Hepatic stellate cell (primary cell): ENCODE measurements at places on chromosomes 5 and 9.

GRCh38 chr5:89847743-89848142 is 561.8 kb downstream of the CETN3 start:
- no peak for DNase-seq

GRCh38 chr5:163596608-163597315 is 91.3 kb downstream of the MAT2B start:
- no peak for DNase-seq

DNA sequence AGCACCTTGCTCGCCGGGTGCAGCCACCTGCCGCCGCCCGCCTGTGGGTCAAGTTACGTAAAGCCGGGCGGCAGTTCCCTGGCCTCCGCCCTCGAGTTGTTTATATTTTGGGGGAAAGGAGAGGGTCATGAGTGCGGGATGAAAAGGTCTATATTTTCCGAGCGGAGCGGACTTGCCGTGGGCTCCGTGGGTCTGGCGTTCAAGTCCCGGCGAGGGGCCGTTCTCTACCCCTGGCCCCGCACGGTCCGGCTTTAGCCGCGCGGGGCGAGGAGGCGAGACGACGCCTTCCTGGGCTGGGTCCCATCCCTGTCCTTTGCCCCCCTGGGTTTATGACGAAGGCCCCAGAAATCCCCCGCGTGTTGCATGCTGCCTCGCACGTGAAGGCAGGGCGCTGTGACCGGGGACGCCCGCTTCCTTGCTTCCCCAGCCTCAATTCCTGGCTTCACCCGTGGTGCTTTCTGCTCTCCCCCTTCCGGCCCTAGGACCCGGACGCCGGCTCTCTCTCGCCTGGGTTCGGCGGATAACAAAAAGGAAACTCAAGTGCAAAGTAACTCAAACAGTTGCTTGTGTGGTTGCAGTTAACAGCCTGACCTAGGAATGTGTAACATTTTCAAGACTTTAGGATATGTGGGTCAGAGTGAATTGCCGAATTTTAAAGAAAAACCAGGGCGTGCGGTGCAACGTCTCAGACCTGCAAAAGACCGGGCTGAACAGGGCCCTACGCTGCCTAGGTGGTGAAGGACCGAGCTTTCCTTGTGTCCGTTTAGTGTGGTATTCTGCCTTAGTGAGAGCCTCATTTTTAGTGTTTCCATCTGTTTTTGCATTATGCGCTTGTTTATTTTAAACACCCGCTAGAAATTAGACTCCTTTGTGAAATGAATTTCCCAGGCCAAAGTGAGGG is 810 bp downstream of the VPS13A start:
- peak; percentile 53 for DNase-seq

- DNase-seq = no peak
Observed at GRCh38 chr9:112051812-112052211, 123.3 kb downstream of the SUSD1 start.

DNA sequence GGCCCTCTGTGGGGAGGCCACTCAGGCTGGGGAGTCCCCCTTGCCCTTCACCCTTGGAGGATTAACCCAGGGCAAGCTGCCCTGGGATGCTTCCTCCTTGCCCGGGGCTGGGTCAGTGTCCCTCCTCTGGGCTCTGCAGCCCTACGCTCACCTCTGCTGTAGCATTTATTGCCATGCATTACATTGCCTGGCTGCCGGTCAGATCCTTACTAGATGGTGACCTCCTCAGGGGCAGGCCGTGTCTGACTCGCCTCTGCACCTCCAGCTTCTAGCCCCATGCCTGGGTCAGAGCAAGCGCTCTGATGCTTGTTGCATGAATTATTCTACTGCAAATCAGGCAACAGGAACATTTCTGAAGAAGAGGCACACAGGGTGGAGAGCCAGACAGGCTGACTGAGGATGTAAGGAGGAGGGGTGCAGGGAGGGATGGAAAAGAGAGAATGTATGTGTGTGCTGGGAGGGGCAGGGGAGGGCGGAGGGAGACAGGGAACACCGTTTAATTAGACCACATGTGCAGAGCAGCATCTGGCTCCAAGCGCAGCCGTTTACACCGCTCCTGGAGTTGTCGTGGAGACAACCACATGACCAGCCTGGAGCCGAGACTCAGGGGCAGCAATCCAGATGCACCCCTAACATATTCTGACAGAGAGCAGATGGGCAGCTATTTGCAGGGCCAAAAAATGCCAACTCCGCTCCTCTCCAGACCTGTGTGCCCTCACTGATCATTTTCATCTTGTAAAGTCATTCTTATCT is 117.0 kb downstream of the CRB2 start:
- DNase-seq = no peak

DNA sequence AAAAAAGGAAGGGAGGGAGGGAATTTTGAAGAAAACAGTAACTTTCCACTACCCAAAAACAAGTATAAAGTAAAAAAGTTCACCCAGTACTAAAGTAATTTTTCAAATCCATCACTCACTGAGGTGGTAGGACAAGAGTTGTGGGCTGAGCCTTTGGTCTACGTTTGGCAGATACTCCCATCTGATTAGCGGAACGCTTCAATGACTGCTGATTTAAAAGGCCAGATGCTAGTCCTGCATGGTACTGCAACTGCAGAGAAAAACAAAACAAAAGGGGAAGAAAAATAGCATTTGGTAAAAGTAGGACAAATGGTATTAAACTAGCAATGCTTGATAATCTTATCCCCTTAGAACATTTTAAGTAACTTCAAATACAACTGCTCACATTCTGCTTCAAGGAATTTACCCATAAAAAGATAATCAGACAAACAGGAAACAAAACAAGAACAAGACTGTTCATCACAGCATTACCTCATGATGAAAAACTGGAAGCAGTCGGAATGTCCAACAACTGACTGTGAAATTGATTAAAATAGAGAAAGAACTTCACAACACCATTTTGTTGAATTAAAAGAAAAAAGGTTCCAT is 65.4 kb downstream of the MED27 start:
- DNase-seq = no peak

- no peak for DNase-seq
Observed at GRCh38 chr5:135376961-135377624, 21.9 kb downstream of the MACROH2A1 start.

DNA sequence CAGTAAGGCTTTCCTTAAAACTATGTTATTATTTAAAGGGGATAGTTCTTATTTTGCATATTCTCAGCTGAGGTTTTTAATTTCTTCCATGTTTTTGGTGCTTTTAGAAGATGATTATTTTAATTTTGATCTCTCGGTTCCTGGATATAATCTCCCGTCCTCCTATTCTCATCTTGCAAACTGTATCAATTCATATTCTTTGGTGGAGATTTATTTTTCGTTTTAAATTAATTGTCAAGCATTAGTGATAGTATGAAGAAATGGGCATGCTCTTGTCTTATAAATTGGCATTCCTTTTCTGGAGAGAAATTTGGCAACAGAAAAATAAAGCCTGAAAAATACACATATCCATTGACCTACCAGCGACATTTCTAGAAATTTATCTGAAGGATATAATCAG is 15.5 kb upstream of the GNAQ start:
- no peak for DNase-seq

- no peak for DNase-seq
Observed at GRCh38 chr5:9056046-9056445, 489.8 kb downstream of the SEMA5A start.

- DNase-seq = no peak
Observed at GRCh38 chr5:78354066-78354670, 6.2 kb upstream of the SCAMP1 start.

DNA sequence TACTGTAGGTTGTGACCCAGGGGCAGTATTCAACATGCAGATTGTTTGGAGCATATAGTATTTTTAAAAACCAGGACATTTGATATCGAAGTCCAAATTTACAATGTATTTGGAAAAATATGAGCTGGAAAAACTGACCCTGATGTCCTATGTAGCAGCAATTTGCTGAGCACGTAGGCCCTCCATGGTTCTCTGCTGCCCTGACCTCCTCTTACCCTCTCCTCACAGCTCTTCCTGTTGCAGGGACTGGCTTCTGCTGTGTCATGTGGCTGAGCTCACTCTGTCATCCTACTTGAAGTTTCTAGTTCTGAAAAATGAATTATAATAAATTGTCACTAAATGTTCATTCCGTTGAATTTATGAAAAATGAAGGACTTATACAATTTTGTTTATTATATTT is 4.1 kb upstream of the ASPN start:
- DNase-seq = no peak

DNA sequence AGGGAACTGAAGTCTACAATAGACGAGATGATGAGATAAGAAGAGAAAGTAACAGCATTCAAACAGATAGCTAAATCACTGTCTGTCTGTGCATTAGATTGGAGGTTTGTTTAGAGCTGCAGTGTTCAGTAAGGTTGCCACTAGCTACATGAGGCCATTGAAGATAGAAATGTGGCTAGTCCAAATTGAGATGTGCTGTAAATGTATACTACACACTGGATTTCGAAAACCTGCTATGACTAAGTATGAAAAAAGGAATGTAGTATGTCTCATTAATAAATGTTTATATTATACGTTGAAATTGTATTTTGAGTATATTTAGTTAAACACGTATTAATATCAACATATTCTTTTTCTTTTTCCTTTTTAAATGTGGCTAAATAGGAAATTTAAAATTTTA is 142.1 kb downstream of the XRCC4 start:
- DNase-seq = no peak

DNA sequence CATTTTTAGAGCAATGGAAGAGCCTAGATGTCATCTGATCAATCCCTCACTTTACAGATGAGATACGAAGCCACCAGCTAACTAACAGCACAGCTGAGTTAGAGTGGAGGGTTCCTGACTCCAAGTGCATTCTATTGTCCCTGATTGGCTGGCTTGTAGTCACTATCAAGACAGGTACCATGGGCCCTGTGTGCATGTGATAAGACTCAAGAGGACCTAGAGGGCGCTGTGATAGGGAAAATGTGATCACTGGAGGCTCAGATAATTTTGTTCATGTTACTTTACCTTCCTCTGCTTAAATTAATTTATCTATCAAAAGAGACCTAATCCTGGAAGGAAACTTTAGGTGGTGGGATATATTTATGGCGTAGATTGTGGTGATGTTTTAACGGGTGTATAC is 19.5 kb upstream of the SNAPC3 start:
- no peak for DNase-seq

GRCh38 chr9:123282362-123283047 is 14.1 kb upstream of the STRBP start:
- DNase-seq = no peak

GRCh38 chr5:166845044-166845443 is 1446.4 kb upstream of the WWC1 start:
- no peak for DNase-seq

GRCh38 chr5:5178136-5178535 is 38.0 kb downstream of the ADAMTS16 start:
- DNase-seq = no peak

GRCh38 chr5:179762079-179762780 is 29.6 kb downstream of the MAML1 start:
- DNase-seq = no peak

- no peak for DNase-seq
Observed at GRCh38 chr5:135608761-135609443, 30.1 kb upstream of the CXCL14 start.

DNA sequence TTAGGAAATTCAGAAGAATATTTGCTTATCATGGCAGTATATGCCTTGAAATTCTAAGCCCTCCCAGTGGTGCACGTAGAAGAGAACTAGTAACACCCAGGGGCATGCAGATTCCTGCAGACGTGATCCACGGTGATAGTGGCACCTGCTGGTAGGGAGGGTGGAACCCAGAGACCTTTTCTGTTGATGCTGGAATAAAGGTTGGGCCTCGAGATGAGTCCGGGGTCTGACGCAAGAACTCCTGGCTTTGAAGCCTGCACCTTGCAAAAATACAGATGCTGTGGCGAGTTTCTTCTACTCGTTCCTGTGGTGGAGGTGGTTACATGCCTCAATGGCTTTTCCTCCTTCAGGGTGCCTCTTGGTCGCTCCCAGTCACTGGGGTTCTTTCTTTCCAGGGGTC is 39.5 kb upstream of the PHF2 start:
- no peak for DNase-seq

DNA sequence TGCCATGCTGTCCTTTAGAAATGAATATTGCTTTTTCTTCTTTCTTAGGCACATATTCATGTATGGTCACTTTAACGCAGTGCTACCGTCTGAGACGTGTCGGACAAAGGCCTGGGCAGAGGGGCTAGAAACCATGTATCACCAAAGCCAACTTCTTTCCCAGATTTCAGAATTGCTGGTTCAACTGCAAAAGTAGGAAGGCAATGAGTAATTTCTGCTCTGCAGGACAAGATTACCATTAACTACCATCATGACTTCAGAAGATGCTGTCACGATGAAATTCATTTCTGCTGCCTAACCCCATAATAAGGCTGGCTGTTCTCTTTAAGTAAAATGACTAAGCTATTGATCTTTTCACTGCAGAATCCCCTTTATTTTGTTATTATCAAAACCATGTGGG is 306.7 kb downstream of the PDE4D start:
- DNase-seq = no peak

DNA sequence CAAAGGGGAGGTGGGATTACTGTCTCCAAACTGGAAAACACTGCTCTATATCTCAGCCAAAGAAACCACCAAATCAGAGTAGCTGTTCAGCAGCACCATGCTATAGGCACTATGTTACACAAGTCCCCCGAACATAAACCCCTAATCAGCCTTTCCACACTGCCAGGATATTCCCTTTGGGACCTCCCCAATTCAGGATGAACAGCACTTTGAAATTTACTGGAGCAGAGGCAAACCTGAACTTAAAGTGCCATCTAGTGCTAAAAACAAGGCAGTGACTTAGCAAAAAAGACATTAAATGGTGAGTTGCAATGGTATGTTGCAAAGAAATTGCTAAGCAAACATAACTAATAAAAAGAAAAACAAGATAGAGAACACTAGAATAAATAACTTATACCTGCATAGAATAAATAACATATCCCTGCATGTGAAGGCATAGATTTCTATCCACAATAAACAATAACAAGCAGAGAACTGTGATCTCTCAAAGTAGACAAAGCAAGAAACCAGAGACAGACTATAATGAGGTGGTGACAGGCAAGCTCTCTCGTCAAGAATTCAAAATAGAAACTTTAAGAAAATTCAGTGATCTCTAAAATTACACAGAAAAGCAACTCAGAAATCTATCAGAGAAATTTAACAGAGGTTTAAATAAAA is 584.4 kb upstream of the ACO1 start:
- DNase-seq = no peak

GRCh38 chr5:123514615-123515355 is 2.8 kb downstream of the CSNK1G3 start:
- DNase-seq = no peak

GRCh38 chr5:377326-377981 is 55.9 kb downstream of the AHRR start:
- DNase-seq = no peak

- DNase-seq = no peak
Observed at GRCh38 chr5:179377421-179378115, 32.3 kb upstream of the ADAMTS2 start.

DNA sequence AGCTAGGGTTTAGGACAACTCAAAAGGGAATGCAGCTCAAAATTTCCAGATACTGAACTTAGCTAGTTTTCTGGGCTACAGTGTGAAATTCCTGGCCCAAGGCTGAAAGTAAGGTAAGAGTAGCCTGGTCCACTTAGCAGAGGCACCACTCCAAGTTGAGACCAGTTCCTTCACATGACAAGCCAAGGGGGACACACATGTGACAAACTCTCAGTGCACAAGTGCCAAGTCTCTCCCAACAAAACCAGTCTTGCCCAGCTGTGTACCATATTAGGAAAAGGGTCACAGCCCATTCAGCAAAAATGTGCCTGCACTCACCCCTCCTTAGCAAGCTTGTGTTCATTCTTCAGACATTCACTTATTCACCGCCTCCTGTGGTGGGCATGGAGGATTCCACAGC is 27.8 kb downstream of the KLHL3 start:
- DNase-seq = no peak
